ENCODE measurements at places on chromosomes 3 and 15.

DNA sequence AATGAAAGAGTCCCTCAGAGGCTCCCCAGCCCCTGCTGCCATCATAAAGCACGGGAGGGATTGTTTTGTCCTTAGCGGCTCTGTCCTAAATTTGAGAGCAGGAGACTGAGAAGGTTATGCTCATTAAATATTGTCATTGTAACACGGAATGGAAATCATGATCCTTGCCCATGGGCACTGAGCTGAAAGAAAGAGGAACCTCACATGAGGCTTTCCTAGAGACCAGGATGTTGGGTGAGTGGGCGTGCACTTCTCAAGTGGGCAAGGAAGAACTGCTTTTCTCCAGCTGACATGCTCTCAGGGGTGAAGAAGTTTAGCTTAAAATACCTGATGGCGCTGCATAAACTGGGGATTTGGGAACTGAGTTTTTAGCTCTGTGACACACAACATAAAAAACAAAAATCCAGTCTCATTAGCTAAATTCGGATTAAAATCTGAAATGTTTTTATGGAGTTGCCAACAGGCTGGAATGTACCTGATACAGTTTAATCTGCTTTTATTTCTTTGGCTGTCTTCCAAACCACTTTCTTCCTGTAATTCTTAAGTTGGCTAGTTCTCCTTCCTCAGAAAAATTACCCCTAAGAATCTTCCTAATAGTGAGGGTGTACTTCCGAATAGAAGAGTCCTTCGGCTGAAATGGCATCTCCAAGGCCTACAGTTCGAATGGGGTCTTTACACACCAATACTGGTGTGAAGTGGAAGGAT is 31.7 kb downstream of the ADPGK start:
- DNase-seq, result peak; percentile 69

GRCh38 chr3:56988458-56989168 is 71.9 kb upstream of the SPATA12 start:
- DNase-seq, result peak; percentile 60

GRCh38 chr15:41936649-41937567 is 35.4 kb downstream of the EHD4 start:
- DNase-seq, result peak; percentile 53

DNA sequence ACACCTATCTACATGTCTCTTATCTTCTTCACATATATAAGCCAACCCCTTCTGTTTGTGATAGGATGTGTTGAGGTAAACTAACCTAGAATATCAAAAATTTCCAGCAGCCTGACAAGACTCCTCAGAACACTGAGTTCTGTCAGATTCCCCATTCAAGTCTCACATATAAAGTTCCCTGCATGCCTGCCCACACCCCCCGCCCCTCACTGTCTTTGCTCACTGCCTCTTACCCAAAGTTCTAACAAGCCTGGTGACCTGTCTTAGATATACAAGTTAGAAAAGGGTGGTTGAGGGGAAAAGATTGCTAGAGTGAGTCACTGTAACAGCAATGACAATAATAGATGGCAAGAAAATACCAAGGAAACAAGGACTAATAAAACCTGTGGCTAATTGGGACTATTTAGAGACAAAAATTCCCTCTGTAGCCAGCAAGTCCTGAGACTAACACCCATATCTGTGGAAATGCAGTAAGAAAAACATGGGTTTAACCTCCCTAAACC is 40.1 kb downstream of the FBXO22 start:
- no peak for DNase-seq

- DNase-seq, result no peak
Observed at GRCh38 chr3:61233746-61234145, 17.5 kb downstream of the FHIT start.

DNA sequence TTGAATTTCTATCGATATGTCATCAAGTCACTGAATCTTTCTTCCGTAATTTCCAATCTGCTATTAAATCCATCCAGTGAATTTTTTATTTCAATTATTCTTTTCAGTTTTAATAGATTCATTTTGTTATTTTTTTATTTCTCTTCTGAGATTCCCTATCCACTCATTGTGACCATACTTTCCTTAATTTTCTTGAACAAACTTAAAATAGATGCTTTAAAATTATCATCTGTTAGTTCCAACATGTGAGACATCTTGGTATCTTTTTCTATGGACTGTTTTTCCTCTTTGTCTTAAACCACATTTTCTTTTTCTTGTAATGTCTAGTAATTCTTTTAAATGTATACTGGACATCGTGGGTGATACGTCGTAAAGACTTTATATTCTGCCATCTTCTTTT is 236.6 kb upstream of the TLE3 start:
- DNase-seq, result no peak

DNA sequence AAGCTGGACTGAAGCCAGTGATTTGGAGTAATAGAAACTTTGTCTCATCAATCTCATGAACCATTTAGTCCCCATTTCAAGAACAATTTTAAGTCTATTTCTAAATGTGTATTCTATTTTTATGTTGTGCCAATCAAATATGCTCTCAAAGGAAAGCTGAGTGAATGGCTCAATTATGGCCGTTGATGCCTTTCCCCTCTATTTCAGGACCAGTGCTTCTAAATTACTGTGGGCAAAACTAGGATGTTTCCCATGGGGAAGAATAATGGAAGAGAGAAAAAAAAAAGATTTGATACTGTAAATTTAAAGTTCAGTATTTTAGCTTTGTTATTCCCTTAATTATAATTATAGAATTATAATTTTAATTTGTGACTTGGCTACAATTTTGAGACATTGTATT is 110.1 kb downstream of the CADM2 start:
- no peak for DNase-seq

DNA sequence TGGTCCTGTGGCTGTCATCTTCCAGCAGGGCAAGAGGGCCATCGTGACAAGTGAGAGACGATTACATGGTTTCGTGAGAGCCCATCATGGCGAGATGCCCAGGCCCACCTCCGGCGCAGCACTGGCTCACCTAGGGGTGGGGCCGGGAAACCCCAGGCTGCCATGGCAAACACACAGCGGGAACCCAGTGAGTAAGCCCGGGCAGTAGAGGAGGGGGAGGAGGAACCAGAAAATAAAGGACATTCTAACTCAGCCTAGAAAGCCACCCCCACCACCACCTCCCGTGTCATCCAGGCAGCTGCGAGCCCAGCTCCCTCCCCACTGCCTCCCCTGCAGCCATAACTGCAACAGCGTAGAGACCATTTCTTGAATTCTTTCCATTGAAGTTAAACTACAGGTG is 52.3 kb downstream of the PCSK6 start:
- no peak for DNase-seq

GRCh38 chr15:31245756-31246155 is 80.9 kb upstream of the KLF13 start:
- DNase-seq, result no peak

DNA sequence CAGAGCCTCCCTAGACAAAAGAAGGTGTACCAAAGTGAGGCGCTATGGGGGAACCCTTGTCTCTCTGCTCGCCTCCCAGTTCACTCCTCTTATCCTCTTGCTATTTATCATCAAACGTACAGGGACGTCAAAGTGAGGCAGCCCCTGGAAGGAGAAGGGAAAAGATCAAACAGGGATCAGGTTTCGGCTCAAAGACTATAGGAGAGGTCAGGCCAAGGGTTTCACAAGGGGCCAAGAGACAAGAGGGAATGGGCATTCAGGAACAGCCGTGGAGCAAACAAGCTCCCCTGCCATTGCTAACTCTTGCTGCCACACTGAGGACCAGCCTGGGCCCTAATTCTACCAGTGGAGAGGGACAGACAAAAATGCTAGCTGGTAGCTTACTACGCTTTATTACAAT is 168.7 kb downstream of the GREM1 start:
- no peak for DNase-seq

GRCh38 chr15:73986776-73987056 is 5.4 kb downstream of the STOML1 start:
- no peak for DNase-seq

DNA sequence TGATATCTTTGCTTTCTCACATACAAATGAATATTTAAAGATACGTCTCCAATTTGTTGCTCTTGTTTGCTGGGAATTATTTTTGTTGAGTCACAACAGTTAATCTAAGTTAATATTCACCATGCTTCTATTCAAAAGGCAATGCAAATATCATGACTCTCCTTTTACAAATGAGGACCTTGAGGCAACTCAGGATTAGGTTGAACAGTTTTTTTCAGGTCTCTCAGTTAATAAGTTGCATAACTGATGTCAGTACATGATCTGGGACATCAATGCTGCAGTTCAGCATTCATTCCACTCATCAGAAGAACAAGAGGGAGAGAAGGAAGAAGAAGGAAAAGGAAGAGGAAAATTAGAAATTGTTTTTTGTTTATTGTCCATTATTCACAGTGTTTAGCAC is 781 bp upstream of the NAALADL2 start:
- DNase-seq, result no peak

- DNase-seq, result no peak
Observed at GRCh38 chr15:100860829-100861510, 18.7 kb upstream of the ALDH1A3 start.

- DNase-seq, result no peak
Observed at GRCh38 chr3:171379961-171380483, 80.2 kb downstream of the TNIK start.

- DNase-seq, result no peak
Observed at GRCh38 chr3:14620512-14620911, 31.1 kb upstream of the CCDC174 start.
